Fibroblast of villous mesenchyme (primary cell): ENCODE measurements at places on chromosomes 7 and 10. TPM values are rescaled to one million over a fixed set of nuclear protein-coding genes. Genes with fewer than 3 reads are reported as not detected.

The SLC39A12 gene
- total RNA-seq, result not detected in 2 replicates

DNA sequence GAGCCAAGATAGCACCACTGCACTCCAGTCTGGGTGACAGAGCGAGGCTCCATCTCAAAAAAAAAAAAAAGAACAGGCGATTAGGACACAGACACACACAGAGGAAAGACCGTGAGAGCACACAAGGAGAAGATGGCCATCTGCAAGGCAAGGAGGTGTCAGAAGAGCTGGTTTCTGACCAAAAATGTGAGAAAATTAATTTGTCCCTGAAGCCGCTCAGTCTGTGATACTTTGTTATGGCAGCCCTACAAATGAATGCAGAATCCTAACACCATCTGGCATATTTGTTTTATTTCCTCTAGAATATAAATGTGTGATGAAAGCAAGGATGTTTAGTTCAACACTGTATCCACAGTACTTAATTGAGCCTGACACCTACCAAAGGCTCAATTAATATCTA is 69.7 kb downstream of the ZFAND4 start:
- no peak for DNase-seq

DNA sequence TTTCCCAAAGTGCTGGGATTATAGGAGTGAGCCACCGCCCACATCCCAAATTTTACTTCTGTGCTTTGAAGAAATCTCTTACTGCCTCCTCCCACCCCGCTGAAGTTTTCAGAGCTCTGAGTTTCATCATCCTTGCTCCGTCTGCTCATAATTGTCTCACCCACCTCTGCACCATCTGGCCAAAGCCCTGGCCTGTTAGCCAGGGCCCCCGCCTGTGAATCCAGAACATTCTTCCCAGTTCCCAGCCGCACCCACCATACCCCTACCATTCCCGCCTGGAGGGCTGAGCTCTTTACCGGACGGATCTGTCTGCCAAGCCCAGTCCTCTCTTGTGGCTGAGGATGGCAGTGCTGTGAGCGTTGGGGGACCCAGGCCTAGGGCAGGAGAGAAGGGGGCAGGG is 14.5 kb downstream of the SSC4D start:
- peak; percentile 52 for DNase-seq

DNA sequence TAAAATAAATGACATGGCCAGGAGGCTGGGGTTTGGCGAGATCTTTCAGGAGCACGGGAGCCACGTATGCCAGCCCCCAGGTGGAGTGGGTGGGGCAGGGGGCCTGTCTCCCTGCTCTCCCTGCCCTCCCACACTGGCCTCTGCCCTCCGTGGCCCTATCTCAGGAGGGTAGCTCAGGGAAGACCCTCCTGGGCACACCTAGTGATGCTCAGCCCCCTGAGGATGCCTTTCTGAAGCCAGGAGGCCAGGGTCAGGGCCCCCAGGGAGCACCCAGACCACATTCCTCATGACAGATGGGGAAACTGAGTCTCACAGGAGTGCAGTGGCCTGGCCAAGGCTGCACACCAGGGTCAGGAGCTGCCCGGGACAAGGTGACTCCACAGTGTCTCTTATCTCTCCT is 223.4 kb downstream of the ELFN1 start:
- no peak for DNase-seq

The NKX2-3 gene
- total RNA-seq, result not detected in 2 replicates

The FAM20C gene
- 16.8 and 33.2 TPM in 2 replicates for total RNA-seq

DNA sequence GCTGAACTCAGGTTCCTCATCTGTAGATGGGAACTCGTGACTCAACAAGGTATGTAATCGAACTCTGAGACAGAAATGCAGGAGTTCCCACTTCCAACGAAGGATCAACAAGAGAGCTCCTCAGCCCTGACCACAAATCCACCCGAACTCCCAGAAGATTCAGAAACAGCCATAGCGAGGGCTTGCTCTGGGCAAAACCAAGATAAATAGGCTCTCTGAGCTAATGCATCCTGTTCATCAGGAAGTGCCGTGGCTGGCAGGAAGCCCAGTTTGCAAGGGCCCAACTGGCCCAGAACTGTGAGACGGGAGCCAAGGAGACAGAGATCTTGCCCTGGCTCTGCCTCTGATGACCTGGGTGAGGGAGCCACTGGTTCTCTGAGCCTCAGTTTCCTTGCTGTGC is 141.7 kb upstream of the PFKP start:
- DNase-seq, result peak; percentile 58

DNA sequence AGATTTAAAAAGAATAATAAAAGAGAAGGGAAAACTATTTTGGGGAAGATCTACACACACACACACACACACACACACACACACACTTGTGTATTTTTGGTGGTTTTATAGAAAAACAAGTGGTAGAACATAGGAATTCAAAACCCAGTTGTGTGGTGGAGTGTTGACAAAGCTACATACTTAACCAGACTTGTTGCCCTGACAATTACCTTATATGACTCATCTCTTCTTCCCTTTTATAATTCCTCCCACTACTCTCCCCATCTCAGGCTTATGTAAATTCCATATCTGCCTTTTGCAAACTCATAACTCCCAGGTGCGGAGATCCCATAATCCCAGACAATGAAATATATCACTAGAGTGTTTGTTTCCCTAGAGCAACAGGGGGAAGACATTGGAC is 873.7 kb downstream of the NXPH1 start:
- DNase-seq, result no peak

GRCh38 chr7:112462236-112462635 is 12.0 kb downstream of the IFRD1 start:
- peak; percentile 78 for DNase-seq

The TMEM139 gene
- total RNA-seq, result not detected in 2 replicates

The FZD1 gene
- 5.2 and 9.0 TPM in 2 replicates for total RNA-seq

DNA sequence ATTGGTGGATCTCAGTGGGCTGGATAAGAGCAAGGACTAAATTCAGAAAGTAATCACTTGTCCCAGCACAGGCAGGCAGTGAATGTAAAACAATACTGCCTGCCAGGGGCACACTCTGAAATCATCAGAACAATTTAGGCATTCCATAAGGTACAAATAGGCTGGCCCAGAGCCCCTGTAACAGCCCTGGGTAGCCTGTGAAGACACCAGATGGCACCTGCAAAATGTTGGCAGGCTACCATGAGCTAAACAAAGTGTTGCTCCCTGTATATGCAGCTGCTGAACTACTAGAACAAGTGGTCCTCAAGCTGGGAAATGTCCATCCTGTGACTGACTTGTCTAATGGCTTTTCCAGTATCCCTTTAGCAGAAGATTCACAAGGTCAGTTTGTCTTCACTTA is 3.0 kb upstream of the PRSS37 start:
- DNase-seq, result no peak

The PLXNA4 gene
- under 0.01 TPM in 1 of 2 replicates, not detected in the other for total RNA-seq

DNA sequence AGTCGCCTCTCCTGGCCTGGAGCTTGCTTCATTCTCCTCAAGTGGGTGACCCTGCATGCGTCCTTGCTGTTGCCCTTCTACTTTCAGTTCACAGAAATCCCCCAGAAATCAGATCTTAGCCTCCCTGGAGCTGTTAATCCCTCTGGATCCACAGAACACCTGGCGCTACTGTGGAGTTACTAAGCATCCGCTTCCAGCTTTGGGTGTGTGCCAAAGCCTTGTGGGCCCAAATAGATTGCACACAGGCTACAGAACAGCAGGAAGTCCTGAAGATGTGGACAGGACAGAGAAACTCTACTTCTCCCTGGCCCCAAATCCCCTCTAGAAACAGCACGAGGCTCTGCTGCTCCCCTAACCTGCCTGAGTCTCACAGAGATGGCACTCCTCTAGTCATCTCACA is 36.6 kb upstream of the PDLIM1 start:
- peak; percentile 89 for DNase-seq

- no peak for DNase-seq
These were observed 64.6 kb downstream of the ARL5B start for GRCh38 chr10:18723801-18724200.

GRCh38 chr10:104630731-104631130 is 10.4 kb upstream of the SORCS3 start:
- no peak for DNase-seq

The WDFY4 gene
- not detected in 2 replicates for total RNA-seq

DNA sequence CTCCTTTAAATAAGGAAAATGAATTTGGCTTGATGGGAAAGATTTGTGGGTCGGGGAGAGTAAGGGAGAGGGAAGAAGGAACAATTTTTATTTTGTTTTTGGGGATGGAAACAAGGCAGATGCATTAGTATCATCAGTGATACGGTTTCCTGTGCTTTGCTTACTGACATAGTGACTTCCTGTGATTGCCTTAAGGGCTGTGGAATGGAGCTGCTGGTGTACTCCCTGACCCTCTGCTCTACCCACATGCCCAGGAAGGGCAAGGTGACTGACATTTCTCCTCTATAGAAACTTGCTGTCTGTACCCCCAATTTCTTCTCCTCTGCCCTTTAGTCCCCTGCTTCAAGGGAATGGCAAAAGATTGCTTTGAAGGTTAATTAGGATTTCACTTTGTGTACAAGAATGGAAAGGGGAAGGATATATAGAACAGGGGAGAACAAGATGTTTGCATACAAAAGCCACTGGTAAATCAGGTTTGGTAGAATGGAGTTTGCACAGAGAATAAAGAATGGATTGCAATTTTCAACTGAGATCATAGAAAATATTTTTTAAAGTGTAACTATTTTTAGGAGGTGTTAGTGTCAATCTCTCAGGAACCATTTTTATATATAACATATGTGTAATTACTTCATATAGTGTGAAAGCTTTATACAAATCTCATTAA is 129.0 kb upstream of the AGR3 start:
- no peak for DNase-seq

DNA sequence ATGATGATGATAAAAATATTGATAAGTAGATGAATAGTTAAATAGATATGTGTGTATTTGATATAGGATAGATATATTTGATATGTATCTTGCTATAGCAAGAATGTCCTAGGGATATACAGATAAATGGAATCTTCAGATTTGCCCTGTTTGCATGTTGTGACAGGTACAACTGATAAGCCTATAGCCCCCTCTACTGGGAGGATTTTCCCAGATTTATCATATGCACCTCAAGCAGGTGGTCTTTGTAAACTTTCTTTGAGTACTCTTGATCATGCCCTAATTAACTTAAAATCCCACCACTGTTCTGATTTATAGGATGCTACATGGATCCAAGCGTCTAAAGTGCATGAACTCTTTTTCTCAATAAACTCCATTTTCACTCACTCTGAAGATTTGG is 1050.7 kb downstream of the SORCS3 start:
- no peak for DNase-seq

DNA sequence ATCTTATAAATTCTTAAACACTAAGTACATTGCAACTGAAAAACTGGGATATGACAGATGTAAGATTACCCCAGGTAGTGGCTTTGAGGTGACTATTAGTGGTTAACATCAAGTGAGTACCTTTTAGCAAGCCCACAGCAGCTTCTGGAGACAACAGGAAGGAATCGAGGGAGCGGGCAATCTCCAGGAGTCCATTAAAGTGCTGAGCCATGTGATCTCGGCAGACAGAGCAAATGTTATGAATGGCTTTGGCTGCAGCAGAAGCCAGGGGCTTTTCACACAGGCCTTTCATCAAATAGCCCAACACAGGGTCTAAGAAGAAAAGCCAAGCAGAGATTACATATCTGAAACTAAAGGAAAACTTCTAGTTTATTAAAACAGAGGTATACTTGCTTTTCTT is 48.9 kb downstream of the IRF5 start:
- DNase-seq, result no peak

The ERV3-1 gene
- total RNA-seq, result 8.1 and 12.1 TPM in 2 replicates

The IDI2 gene
- not detected in 2 replicates for total RNA-seq

- DNase-seq, result peak; percentile 82
These were observed 31.9 kb downstream of the RSBN1L start for GRCh38 chr7:77727936-77728701.

The SYPL1 gene
- total RNA-seq, result 34.8 and 55.3 TPM in 2 replicates

GRCh38 chr10:131141645-131142516 is 169.6 kb downstream of the TCERG1L start:
- no peak for DNase-seq

DNA sequence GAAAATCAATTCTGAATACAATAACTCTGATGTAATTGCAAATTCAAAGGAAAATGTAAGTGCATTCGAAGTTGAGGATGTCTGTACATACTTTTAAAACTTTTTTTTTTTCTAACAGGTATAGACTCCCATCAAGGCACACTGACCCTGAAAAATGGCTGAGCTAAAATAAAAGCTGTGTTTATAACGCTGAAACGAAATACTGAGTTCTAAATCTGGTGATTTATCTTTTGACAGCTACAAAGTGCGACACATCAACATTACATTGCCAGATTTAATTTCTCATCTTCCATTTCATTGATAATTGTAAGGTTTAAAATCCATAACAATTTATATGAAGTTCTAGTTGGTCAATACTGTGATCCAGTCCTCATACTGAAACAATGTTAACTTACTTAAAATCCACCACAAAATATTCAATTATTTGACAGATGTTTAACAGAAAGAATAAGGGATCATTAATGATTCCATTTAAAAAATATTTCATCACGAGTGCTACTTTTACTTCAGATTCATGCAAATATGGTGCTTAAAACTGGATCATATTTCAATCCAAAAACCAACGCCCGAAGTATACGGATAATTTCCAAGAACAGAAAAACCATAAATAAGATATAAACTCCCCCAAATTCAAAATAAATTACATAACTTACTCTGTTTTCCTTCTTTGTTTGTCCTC is 1.4 kb downstream of the RAB11FIP2 start:
- peak; percentile 30 for DNase-seq

DNA sequence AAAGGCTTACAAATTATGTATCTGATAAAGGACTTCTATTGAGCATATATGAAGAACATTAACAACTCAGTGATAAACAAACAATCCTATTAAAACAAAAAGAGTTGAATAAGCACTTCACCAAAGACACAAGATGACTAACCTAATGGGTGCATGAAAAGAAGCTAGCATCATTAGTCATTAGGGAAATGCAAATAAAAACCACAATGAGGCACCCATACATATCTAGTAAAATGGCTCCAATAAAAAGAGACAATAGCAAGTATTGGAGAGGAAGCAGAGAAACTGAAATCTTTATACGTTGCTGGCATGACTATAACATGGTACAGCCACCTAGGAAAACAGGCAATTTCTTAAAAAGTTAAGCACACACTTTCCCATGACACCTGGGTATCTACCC is 77.6 kb upstream of the ZMIZ1 start:
- DNase-seq, result no peak

The NUDCD3 gene
- total RNA-seq, result 51.2 and 62.2 TPM in 2 replicates

DNA sequence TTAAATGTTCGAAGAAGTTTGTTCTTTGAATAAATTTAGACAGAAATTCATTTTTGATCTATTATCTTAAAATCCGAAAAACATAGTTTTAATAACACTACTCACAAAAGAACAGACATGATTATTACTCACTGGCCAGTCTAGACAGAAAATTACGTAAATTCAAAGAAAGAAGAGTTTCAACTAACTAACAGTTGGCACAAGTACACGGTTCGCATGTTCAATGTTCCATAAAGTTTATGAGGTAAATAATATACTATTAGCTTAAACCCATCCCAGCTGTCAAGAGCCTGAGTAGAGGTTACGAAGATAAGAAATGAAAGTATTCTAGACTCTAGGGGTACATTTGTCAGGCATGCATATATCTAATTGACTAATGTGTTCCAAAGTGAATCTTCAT is 151.8 kb upstream of the ASAH2 start:
- peak; percentile 63 for DNase-seq

The PILRA gene
- total RNA-seq, result 0.43 TPM in 1 of 2 replicates, not detected in the other

The DNAJB9 gene
- 20.0 and 41.9 TPM in 2 replicates for total RNA-seq
